ENCODE measurements at places on chromosomes 1 and 21.
A peak's percentile ranks its signal among the peaks of the same experiment; 100 is the strongest.

DNA sequence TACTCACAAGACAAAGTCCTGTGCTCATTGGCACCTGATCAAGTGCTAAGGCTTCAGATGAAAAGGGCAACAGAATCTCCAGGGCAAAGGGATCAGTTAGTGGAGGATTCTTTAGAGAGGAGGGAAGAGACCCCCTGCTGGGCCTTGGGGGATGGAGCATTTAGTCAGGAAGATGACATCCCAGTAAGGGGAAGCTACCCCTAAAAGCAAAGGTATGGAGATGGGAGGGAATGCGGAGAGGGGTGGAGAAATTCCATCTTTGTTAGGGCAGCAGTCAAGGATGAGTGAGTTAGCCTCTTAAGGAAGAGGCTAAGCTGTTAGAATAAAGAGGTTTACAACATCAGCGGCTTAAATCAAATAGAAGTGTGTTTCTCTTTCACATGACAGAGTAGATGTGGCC, 67.4 kb downstream of the ST6GALNAC3 start:
- DNase-seq: no peak

DNA sequence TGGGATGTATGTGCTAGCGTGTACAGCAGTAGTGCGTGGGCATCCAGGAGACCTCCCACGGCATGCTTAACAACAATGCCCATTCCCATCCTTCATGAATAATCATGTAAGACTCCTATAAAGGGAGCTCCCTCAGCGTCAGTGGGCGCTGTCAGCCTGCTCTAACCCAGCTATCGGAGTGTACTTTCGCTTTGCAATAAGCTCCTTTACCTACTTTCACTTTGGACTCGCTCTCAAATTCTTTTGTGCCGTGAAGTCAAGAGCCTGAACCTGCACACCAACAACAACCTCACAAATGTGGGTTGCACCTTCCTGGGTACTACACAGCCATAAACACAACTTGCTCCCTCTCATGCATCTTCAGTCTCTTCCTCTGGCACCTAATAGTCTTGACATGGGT, 114.8 kb upstream of the PAXBP1 start:
- DNase-seq: no peak

DNA sequence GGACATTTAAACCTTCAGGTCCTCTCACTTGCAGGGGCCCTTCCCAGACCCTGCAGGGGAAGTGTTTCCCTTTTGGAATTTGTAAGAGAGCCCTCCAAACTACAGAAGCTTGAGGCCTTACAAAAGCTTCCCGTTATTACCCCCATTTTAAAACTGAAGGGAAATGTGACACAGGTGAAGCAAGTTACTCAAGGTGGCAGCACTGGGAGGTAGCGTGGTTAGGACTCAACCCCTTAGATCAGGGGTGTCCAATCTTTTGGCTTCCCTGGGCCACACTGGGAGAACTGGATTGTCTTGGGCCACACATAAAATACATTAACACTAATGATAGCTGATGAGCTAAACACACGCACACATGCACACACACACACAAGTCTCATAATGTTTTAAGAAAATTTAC, 15.8 kb upstream of the ZC3H12A start:
- no peak for DNase-seq

GRCh38 chr1:42157667-42158066, 4.5 kb downstream of the GUCA2B start:
- no peak for DNase-seq

DNA sequence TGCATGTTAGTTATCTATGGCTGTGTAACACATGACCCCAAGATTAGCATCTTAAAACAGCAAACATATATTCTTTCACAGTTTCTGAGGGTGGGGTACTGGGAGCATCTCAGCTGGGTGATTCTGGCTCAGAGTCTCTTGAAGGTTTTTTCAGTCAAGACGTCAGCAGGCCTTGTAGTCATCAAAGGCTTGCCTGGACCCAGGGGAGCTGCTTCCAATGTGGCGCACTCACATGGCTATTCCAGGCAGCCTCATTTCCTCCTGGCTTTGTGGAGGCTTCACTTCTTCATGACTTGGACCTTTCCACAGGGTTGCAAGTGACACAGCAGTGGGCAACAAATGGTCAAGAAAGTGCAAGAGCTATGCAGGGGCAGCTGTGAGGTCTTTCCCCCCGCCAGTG, 114.7 kb downstream of the ACTL8 start:
- DNase-seq: no peak

- DNase-seq: no peak
Measured at GRCh38 chr1:215416497-215416896, 150.6 kb upstream of the KCTD3 start.

DNA sequence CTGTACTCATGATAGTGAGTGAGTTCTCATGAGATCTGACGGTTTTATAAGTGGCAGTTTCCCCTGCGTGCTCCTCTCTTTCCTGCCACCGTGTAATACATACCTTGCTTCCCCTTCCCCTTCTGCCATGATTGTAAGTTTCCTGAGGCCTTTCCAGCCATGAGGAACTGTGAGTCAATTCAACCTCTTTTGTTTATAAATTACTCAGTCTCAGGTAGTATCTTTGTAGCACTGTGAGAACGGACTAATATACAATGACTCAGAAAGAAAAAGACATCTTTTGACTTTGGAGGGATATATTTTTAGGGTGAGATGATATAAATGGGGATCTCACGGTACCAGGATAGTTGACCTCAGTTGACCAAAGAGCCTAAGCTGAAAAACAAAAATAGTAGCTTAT, 74.7 kb upstream of the BACH1 start:
- DNase-seq: no peak

DNA sequence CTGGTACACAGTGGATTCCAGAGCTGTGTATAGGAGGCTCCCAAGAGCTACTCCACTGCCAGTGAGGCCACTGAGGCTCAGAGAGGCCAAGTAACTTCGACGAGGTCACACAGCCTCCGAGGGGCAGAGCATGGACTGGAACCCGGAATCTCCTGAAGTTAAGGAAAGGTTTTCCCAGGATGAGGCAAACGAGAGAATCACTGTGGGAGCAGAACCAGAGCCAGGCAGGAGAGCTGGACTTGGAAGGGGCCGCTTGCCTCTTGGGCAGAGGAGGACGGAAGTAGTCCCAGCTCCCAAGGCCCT, 52.0 kb downstream of the GLIS1 start:
- DNase-seq: no peak

GRCh38 chr1:25671929-25672328, 55.3 kb downstream of the MAN1C1 start:
- DNase-seq: no peak

GRCh38 chr1:27609618-27610240, 5.8 kb upstream of the AHDC1 start:
- DNase-seq: no peak

GRCh38 chr1:85200463-85201339, at the start of gene SYDE2:
TSS of gene SYDE2 (minus strand) at chr1:85201016. CDS start at chr1:85200996, 20 bp downstream.
- DNase-seq: peak; percentile 42

GRCh38 chr1:110370827-110371226, 20.0 kb downstream of the SLC16A4 start:
- DNase-seq: no peak

DNA sequence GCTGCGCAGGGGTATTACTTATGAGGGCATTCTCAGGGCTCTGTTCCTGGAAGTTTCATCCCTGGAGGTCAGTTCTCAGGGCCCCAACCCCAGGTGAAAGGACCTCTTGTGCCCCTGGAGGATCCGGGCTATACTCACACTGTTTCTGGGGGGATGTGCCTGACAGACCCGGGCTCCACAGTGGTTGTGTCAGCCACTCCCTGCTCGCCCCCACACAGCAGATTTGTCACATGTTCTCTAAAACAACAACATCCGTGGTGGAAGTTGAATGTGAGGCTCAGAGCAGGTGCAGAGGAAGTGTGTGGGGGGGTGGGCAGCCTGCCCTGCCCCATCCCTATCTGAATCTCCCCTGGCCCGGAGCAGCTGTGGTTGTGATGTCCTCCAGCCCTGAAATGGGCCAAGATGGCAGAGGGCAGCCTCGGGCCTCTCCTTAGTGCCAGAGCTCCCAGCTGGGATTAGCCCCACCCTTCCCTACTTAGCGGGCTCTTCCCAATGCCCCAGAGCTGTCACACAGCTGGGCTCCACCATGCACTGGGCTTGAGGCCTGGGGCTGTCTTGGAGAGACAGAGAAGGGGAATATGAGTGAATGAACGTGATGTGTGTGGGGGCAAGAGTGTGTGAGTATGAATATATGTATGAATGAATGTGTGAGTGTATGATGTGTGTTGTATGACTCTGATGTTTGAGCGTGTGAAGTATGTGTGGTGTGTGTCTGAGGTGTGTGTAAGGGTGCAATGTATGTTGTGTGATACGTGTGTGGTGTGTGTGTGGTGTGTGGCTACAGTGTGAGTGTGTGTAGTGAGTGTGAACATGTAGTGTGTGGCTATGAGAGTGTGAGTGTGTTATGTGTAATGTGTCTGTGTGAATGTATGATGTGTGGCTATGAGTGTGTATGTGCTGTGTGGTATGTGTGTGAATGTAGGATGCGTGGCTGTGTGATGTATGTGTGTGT, 1.5 kb upstream of the FCMR start:
- no peak for DNase-seq

GRCh38 chr1:13576926-13577325, 6.7 kb upstream of the PDPN start:
- DNase-seq: no peak

DNA sequence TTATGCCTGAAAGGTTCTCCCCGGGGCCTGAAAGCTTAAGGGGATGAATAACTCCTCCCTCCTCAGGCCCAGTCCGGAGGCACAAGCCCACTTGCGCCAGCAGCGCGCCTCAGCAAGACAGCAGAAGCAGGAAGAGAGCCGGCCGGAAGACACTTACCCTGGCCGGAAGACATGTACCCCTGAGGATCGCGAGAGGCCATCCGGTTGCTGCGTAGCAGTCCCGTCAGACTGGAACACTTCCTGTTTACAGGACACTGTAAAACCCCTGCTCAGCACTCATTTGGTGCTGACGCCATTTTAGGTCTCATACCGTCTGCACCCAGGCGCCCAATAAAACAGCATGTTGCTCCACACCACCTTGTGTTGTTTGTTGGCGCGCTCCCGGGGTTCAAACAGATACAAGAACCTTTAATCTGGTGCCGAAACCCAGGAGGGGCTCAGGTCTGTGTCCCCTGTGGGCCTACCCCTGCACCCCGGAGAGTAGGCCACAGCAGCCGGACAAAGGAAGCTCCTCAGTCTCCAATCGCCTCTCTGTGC, 30.3 kb downstream of the VN1R5 start:
- no peak for DNase-seq

DNA sequence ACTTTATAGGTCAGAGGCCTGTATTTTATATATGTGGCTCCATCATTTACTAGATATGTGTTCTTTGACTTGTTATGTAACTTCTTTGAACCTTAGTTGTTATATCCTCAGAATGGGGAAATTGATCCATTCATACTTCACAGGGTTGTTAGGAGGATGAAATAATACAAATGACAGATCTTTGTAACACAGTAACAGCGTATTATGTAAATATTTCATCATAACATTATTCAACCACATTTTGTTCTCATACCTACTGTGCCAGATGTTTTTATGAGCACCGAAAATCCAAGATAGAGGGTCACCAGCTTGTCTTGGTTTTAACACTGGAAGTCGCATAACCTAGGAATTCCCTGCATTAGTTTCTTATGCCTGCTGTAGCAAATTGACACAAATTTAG, 3.3 kb downstream of the SUCO start:
- no peak for DNase-seq

GRCh38 chr1:18384471-18384870, 96.3 kb upstream of the KLHDC7A start:
- DNase-seq: no peak

DNA sequence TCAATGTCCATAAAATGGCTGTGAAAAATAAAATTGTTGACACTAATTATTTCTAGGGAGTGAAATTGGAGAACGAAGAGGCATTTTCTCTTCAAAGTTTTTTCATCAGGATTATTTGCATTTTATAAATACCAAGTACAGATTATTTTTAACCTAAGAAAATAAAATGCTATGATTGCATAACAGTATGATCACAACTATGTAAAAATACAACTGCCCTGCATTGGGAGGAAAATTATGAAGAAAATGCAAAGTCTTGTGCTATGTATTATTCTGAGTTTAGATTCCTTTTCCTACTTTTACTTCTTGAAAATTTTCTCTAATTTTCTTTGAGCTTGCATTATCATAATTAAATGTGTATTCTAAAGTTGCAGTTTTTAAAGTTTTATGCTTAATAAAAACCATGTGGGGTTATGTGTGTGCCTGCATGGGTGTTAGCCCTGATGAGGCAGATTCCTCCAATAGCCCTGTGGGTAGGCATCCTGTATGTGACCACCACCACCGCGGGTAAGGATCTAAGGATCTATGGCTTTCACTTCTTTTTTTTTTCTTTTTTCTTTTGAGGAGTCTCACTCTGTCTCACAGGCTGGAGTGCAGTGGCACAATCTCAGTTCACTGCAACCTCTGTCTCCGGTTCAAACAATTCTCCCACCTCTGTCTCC, 24.7 kb downstream of the STX6 start:
- DNase-seq: no peak

DNA sequence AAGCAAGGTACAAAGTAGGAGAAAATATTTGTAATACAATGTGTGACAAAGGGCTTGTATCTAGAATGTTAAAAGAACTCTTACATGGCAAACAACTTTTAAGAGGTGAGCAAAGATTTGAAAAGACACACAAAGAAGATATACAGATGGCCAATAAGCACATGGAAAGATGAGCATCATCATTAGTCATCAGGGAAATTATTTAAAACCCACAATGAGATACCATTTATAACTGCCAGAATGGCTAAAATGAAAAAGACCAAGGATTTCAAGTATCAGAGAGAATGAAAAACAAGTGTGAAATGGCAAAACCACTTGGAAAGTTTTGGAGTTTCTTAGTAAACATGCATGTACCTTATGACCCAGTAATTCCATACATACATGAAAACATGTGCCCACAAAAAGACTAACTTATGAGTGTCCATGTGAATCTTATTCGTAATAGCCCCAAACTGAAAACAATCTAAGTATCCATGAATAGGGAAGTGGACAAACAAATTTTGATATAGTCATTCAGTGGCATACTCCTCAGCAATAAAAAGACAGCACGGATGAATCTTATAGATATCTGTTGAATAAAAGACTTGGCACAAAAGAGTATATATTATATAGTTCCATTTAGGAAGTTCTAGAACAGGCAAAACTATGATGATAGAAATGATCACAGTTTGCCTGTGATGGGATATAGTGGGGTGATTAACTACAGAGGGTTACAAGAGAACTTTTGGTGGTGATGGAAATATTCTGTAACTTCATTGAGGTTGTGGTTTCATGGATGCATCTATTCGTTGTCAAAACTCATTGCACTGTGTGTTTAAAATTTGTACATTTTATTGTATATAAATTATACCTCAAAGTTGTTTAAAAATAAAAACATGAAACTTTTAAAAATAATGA, 82.0 kb downstream of the DISP1 start:
- DNase-seq: no peak

GRCh38 chr21:43287795-43288755, 119.3 kb downstream of the CRYAA start:
- DNase-seq: no peak

DNA sequence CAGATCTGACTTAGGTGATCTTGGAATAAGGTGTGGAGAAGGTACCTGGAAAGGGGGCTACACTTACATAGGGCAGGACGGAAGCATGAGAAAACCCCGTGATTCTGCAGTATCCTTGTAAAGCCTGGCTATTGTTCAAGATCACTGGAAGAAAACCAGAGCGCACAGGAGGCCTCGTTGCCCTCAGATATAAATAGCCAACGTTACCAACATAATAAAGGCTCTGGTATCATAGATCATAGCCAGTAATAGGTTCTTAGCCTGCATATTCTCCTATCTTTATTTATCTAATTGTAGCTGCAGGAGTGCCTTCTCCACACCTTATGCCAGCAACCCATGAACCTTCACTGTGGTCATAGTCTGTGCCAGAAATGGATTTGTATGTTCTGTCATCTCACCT, 35.9 kb upstream of the MPZL1 start:
- no peak for DNase-seq

GRCh38 chr1:187641463-187641862, 812.7 kb downstream of the PLA2G4A start:
- DNase-seq: no peak

All from stimulated activated CD8-positive, alpha-beta memory T cell treated with anti-CD3 and anti-CD28 coated beads, Interleukin-4, amount 100 ng/mL, for 1 hour (primary cell).